ENCODE measurements at places on chromosomes 7 and 10.

DNA sequence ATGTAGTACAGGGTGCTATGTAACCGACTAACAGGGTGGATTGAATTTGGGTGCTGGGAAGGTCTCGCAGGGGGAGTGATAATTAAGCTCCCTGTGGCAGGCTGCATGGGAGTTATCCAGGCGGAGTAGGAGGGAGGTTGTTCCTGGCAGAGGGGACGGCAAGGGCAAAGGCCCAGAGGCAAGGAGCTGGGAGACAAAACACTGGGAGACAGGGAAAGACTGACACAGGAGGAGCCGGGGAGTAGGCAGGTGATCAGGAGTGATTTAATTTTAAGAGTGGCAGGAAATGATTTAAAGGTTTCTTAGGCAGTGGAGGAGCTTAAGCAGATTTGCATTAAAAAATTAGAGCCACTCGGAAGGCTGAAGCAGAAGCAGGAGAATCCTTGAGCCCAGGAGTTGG lies 40.7 kb upstream of the LEP start:
- DNase-seq: no peak

DNA sequence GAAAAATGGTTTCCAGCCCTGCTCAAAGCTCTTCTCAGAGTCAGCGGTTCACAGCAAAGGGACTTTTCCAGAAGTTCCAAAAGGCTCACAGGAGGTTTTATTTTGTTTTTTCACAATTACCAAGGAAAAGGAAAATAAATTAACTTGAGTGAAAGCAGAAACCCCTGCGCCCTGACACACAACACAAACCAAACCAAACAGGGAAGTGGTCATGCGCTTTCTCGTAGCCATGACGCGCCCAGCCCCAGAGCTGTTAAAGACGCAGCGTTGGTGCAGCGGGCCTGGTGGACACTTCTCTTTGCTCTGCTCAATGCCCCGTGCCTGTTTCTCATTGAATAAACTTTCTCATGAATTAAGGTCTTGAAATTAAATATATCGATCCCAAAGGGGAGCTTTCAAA lies 134.4 kb upstream of the LYZL2 start:
- DNase-seq: no peak

DNA sequence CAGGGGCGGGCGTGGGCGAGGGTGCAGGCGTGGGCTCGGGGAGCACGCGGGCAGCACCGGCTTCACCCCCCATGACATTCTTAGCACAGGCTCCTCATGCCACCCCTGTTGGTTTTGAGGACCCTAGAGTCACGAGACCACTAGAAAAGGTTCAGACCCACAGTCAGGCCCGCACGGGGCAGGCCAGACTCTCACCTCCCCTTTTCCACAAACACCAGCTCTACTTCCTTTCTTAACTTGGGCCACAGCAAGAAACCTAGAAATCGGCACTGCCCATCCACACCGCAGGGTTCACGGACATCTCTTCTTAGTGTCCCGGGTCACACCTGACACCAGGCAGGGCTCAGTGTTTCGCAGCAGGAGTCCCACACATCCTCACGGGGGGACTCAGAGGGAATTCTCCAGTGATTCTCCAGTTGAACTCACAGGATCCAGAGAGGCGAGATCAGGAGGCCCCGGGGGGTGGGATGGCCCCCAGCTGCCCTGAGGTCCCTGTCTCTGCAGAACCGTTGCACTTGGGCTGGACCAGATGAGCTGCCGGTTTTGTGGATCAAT lies 52.0 kb downstream of the JAKMIP3 start:
- DNase-seq: no peak

DNA sequence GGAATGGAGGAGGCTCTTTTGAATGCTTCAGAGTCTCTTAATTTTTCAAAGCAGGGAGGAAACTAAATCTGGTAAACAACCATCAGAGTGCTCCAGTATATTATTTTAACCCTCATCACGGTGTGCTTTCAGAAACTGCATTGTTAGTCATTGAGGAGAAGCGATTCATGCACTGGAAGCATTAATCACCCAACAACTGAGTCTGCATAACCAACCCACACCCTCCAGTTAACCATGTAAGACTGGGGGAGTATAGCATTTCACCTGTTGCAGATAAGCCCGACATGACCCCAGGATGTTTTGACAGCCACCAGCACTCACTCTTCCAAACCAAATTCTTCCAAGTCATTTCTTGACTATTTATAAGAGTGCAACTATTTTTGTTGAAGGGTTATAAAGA lies 257.6 kb downstream of the GATA3 start:
- no peak for DNase-seq

- DNase-seq: no peak
Observed at GRCh38 chr10:82278401-82279182, 403.6 kb downstream of the NRG3 start.

- no peak for DNase-seq
Observed at GRCh38 chr7:151142686-151143040, 24.8 kb downstream of the GBX1 start.

GRCh38 chr7:32131091-32131490 lies 60.9 kb upstream of the PDE1C start:
- DNase-seq: no peak

DNA sequence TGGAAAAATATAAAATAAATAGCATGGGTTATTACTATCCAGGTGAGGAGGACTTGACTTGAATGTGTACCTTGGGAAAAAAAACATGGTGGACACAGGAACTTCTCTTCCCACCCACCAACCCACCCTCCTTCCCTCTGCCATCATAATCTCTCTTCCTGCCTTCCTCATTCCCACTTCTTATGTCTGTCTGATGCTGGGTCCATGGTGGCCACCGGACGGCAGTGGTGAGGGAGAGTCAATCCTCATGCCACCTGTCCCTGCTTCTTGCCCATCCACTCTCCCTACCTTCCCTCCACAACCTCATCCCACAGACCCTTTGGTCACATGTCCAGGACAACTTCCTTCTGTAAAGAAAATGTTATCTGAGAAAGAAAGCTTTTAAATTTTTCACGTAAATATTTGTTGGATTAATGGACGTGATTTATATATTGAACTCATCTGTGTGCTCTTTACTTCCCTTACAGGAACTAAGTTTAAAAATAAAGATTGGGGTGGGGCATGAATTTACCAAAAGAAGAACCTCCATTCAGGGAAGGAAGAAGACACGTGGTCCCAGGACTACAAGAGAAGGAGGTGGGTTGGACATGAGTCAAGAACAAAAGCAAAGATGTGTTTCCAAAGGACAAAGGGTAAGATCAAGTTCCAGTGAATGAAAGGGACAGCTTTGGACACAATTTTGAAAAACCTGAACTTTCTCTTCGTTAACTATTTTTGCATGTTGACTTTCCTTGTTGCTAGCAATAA lies 104.5 kb downstream of the PIP4K2A start:
- no peak for DNase-seq

DNA sequence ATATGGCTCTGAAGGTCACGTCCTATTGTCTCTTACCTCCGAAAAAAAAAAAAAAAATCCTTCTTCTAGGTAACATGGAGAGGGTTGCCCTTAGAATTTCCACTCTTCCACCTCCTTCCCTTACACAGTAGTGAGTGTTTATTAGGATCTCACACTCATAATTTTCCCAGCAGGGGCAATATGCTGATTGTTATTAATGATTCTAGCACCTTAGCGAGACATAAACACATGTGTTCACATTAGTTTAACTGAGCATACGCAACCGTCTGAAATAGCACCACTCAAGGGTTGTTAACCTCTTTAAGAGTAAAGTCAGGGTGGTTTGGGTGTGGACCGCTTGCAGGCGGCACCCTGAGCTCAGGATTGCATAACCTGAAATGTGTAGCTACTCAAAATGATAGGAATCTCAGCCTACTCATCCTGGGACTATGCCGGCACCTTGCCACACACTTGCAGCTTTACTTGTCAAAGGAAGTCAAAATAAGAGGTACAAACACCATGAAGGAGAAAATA lies 52.2 kb downstream of the CPEB3 start:
- peak; percentile 26 for DNase-seq

GRCh38 chr10:70880077-70880534 lies 8.3 kb downstream of the PCBD1 start:
- peak; percentile 78 for DNase-seq

DNA sequence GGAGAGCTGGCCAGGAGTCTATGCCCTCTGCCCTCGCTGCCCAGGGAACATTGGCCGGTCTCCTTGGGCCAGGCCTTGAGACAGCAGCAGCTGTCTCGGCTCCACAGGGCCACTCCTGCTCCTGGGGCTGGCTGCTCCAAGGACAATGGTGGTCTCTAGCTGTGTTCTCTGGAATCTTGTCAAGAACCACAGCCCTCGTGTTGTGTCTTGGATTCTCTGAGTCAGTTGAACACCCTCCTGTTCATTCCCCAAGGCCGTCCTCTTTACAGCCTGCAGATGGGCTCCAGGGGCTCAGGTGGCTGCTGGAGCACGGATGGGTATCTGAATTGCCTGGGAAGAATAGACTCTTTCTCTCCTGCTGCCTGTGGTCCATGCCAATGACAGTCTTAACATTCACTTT lies 511.1 kb downstream of the GLRX3 start:
- DNase-seq: no peak

DNA sequence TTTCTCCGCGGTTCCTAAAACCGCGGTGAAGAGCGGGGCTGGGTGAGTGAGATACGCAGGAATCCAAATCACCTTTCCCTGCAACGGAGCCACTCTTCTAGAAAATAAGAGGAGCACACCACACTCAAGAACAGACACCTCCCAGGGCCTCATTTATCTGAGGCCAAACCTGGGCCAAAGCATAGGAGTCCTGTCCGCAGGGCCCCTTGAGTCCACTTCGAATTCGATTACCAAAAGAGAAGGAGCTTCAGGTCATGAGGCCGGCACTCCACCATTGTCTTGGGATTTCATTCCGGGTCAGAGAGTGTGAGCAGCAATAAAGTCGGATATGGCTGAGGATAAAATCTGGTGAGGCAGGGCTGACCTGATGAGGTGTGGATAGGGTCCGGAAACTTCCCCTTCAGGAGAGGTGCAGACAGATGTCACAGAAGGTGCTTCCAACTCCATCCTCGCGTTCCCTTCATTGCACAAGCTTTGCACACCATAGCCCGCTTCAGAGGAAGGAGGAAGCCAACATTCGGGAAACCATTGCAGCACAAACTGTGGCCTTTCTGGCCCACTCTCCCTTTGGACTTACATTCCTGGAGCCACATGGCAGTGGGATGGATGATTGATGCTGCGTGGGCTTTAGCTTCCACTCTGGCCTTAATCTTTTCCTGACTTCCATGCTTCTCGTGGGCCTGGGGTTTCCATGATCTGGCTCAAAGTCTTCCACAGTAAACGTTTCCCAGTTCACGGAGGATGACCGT lies 27.2 kb upstream of the ZNF273 start:
- DNase-seq: no peak

GRCh38 chr7:81503336-81503735 lies 266.5 kb downstream of the HGF start:
- no peak for DNase-seq

DNA sequence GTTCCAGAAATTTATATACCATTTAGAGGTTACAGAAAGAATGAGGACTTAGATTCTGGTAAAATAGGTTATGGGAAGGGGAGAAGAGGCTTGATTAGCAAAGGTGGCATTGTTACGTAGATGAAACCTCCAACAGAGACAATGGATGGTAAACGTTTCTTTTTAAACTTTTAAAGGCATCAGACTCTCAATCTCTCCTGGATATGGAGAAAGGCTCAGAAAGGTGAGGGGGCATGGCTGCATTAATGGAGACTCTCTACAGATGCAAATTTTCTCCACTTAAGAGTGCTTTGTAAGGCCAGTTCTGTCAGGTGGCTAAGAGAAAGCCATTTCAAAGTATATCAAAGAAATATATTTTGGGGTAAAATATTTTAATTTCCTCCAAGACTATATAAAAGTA lies 240.9 kb upstream of the PTER start:
- DNase-seq: no peak

GRCh38 chr7:155647302-155647701 lies 2.8 kb downstream of the RBM33 start:
- no peak for DNase-seq

- peak; percentile 73 for DNase-seq
Observed at GRCh38 chr7:117127585-117128168, 174.4 kb downstream of the ST7 start.

Measured in astrocyte of the spinal cord (primary cell).